Left lung (tissue), 14 donors: ENCODE measurements at places on chromosomes 16 and 17. TPM values are rescaled to one million over a fixed set of nuclear protein-coding genes. Genes with fewer than 3 reads are reported as not detected.

CLEC3A gene
- not detected for total RNA-seq

ABCC12 gene
- not detected for total RNA-seq

ABI3 gene
- 23.8 TPM for total RNA-seq

CA4 gene
- total RNA-seq, result 35.7 TPM

ZMYND15 gene
- total RNA-seq, result 4.1 TPM

CCL4L2 gene
- total RNA-seq, result 1.9 TPM

SLC5A10 gene
- not detected for total RNA-seq

SLC47A2 gene
- not detected for total RNA-seq

KRTAP4-3 gene
- total RNA-seq, result not detected

CD19 gene
- total RNA-seq, result 0.29 TPM

KRTAP1-1 gene
- not detected for total RNA-seq

PROCA1 gene
- 2.0 TPM for total RNA-seq

UTS2R gene
- total RNA-seq, result not detected

CRHR1 gene
- not detected for total RNA-seq

TLCD3A gene
- total RNA-seq, result 14.5 TPM

TPSG1 gene
- 0.34 TPM for total RNA-seq
